ENCODE measurements at places on chromosomes 7 and 10. TPM values are rescaled to one million over a fixed set of nuclear protein-coding genes. Genes with fewer than 3 reads are reported as not detected.

GRCh38 chr7:66921918-66922486 is 977 bp downstream of the TMEM248 start:
- DNase-seq: no peak

DNA sequence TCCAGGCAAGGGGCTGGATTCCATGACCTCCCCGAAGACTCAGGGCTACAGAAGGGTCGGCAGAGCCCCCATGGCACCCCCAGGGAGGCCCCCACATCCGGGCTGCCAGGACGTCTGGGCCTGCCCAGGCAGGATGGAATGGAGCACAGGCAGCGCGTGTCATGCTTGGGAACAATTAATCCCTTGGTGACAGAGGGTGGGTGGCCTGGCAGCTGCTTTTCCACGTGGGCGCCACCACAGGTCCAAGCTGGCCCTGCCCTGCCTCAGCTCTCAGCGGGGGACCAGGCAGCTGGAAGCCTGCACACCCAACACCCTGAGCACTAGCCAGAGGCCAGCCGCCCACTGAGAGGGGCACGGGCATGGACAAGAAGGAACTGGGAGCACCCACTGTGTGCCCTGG is 11.4 kb downstream of the ELN start:
- DNase-seq: no peak

- DNase-seq: no peak
Measured at GRCh38 chr7:50329775-50330174, 25.3 kb downstream of the IKZF1 start.

- DNase-seq: no peak
Measured at GRCh38 chr7:100895956-100896731, 456 bp upstream of the ACHE start.

GRCh38 chr10:127354992-127355391 is 158.6 kb upstream of the INSYN2A start:
- DNase-seq: no peak

DNA sequence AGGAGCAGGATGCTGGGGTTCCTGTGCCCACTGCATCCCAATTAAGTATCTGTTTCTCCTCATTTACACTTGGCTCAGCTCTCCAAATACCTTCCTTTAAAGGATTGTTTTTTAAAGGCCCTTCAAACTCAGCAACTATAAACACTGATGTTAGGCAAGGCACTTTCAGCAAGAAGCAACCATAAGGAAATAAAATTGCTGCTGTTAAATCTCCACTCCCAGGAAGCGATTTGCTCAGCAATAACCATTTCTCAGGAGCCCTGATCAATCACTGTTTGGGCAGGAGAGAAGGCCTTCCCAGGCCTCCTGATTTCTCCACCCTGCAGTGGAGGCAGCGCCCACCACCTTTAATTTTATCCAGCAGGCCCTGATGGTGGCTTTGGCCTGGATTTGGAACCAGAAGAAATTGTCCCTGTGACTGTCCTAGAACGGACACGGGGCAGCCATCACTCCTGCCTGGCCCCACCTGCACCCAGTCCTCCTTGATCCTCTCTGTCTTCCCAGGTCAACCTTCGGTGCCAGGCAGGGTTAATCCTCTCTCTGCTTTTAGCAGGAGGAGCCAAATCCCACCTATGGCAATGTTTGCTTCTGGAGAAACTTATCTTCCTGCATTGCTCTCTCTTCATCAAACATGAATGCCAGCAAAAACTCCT is 199.8 kb downstream of the PLXNA4 start:
- DNase-seq: no peak

HOXA3 gene
- total RNA-seq: 0.40 TPM

GDF10 gene
- total RNA-seq: 1.7 TPM
